ENCODE measurements at places on chromosomes 5 and 9.

DNA sequence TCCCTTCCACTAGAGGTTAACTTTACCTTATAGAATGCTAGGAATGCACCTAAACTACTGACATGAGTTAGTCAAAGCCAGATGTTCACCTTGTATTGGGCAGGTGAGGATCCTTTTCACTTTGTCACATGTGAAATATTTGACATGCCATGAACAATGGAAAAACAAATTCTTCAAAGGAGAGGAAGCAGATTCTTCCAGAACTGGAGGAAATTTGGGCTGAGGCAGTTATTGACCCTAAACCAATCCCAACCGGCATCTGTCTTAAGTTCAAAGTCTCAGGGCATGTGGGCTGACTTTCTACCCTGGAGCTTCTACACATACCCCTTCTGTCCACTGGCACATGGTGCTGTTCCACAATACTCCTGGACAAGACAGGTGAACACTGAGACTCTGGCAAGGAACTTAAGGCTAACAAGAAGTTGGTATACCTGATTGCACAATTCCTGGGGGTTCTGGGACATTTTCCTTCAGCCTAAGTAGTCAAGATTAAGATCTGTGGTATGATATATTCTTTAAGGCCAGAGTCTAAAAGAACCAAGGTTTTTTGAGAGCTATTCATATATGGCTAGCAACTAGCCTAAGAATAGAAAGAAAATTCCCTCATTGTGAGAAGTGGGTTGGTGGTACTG, 2.6 kb downstream of the VLDLR start:
- no peak for DNase-seq

GRCh38 chr9:26955222-26955903, 849 bp upstream of the IFT74 start:
- no peak for DNase-seq

DNA sequence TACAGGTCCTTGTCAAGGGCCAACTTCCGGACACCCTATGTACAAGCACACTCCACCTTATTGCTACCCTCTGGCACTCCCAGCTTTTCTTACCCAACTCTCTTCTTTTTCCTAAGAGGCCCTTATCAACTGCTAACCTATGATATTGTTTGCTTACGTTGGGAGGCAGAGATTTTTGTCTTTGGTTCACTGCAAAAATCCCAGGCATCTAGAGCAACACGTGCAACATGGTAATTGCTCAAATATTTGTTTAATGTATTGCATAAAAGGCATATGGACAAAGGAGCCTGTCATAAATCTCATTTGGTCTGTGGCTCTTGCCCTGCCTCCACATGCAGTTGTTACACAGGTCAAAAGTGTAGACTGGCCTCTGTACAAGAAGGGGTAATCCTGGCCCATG, 35.8 kb upstream of the ATP10B start:
- no peak for DNase-seq

- no peak for DNase-seq
Measured at GRCh38 chr5:41346609-41347008, 133.3 kb upstream of the C6 start.

DNA sequence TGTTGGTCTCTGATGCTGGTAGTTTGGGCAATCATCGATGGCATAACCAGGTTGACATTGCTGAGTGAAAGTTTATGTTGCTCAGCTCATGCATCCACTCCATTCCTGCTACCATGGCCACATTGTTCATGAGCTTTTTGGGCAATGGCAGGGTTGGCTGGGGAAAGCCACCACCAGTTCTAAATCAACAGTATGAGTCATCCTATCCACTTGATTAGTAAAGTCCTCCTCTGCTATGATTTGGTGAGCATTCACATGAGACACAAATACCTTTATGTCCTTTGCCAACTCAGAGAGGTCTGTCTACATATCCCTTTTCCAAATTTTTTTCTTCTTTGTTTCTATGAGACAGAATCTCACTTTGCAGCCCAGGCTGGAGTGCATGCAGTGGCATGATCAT, 129.7 kb upstream of the FBN2 start:
- no peak for DNase-seq

DNA sequence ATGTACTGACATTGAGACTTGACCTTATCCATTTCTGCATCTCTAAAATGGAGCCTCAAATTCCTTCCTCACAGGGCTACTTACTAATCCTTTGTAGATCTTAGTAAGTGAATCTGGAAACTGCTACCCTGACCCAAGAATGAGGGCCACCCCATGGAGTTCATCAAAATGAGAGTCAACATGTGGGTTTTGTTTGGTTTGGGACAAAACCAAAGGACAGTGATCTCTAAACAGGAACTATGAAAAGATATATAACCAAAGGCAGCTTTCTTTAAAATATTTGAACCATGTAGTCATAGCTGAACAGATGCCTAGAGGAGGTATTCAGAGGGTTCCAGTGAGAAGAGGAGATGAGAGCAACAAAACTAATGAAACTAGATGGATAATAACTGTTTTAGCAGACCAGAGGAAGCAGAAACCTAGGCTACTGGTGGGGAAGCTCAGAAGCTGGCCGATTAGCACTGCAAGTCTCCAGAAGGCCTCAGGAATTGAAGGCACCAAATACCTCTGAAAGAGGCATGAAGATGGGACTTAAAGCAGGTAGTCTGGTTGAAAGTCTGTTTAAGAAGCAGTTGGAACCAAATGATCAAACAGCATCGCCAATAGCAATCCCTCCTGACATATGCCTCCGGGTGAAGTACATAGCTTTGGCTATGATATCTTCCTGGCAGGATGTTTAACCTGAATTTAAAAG, 45.8 kb downstream of the THOC3 start:
- DNase-seq, result no peak

DNA sequence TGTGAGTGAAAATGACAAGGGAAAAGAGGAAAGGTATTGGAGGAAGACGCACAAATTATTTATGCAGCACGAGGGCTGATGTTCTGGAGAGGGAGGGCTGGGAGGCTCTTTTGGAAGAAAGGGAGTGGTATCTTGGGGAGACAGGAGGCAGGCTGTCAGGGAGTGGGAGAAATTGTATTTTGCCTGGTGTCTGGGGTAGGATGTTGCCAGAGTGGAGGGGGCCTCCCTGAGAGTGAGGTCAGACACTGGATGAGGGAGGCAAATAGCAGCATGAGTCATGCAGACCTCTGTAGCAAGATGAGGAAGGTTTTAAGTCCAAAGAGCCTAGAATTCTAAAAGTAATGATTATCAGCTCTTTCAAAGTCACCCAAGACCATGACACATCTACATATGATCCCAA, 158.0 kb downstream of the DMRT2 start:
- DNase-seq, result no peak
